Activated CD8-positive, alpha-beta T cell treated with anti-CD3 and anti-CD28 coated beads for 36 hours (primary cell): ENCODE measurements at places on chromosomes 13 and 19. TPM values are rescaled to one million over a fixed set of nuclear protein-coding genes. Genes with fewer than 3 reads are reported as not detected.

GRCh38 chr13:33544308-33544707, 258.8 kb upstream of the STARD13 start:
- H3K27me3 ChIP-seq = no peaks in the 10 kb centered on the region
- H3K4me1 ChIP-seq = peaks cover 47% of the 10 kb centered on the region
- H3K4me3 ChIP-seq = peak overlapping the region; percentile 81
- peak overlapping the region; percentile 99 for H3K27ac ChIP-seq
- H3K36me3 ChIP-seq = peaks cover 8% of the 10 kb centered on the region
- DNase-seq = no peak

GRCh38 chr19:47391510-47392223, 27.7 kb downstream of the MEIS3 start:
- peaks cover 7% of the 10 kb centered on the region for H3K27me3 ChIP-seq
- no peaks in the 10 kb centered on the region for H3K36me3 ChIP-seq
- DNase-seq = peak; percentile 88
- no peak overlapping the region for H3K27ac ChIP-seq
- peaks cover 4% of the 10 kb centered on the region for H3K4me1 ChIP-seq
- H3K4me3 ChIP-seq = no peak overlapping the region

GRCh38 chr13:59360108-59360507, 803.6 kb downstream of the DIAPH3 start:
- no peaks in the 10 kb centered on the region for H3K36me3 ChIP-seq
- DNase-seq = peak; percentile 14
- H3K4me1 ChIP-seq = no peaks in the 10 kb centered on the region

DNA sequence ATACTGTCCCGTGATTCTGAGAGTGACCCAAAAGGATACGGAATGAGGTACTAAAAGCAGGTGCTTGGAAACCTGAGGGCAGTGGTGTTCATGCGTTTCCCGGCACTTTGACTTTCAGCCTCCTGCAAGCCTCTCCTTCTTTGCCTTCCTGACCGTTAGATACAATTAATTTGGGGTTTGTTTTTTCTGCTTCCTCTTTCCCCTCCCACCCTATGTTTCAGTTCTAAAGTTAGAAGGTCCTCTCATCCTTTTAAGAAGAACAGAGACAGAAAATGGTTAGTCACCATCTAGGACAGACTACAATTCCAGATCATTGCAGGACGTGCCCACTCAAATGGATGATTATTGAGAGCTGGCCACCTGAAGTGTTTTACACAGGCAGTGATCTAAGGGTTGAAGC, 1.8 kb upstream of the LILRB4 start:
- no peak overlapping the region for H3K27ac ChIP-seq
- H3K4me3 ChIP-seq = no peak overlapping the region
- no peaks in the 10 kb centered on the region for H3K36me3 ChIP-seq
- no peaks in the 10 kb centered on the region for H3K4me1 ChIP-seq

DNA sequence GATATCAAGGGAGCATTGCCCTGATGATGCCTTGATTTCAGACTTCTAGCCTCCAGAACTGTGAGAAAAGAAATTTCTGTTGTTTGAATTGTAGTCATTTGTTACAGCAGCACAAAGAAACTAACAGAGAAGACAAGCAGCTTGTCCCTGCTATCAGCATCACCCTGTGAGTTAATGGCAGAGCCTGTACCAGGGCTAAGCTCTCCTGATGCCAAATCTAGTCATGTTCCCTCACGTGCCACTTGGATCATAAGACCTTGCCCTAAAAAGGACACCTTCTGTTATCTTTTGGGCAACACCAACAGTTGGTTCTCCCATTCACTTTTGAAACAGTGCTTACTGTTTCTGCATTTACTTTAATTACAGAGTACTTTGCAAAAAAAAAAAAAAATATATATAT, 14.8 kb downstream of the RCBTB2 start:
- H3K27me3 ChIP-seq = no peaks in the 10 kb centered on the region
- H3K27ac ChIP-seq = no peak overlapping the region
- H3K4me3 ChIP-seq = no peak overlapping the region
- no peak for DNase-seq

DNA sequence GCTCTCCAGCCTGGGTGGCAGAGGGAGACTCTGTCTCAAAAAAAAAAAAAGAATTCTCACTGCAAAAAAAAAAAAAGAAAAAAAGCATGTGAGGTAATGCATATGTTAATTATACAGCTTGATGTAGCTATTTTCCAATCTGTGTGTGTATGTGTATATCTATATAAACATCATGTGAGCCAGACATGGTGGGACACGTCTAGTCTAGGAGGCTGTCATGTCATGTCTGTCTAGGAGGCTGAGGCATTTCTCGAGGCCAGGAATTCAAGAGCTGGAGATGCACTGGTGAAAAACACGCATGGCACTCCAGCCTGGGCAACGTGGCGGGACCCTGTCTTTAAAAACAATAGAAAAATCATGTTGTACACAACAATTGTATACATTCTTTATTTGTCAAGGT, 6.9 kb upstream of the SBK3 start:
- DNase-seq = no peak
- no peak overlapping the region for H3K4me3 ChIP-seq
- no peaks in the 10 kb centered on the region for H3K36me3 ChIP-seq
- H3K27ac ChIP-seq = no peak overlapping the region
- H3K4me1 ChIP-seq = peaks cover 2% of the 10 kb centered on the region
- peaks cover 3% of the 10 kb centered on the region for H3K27me3 ChIP-seq

GRCh38 chr19:30369833-30370232, 2.4 kb upstream of the ZNF536 start:
- H3K27me3 ChIP-seq = peaks cover 8% of the 10 kb centered on the region
- no peaks in the 10 kb centered on the region for H3K36me3 ChIP-seq
- no peaks in the 10 kb centered on the region for H3K4me1 ChIP-seq
- no peak overlapping the region for H3K4me3 ChIP-seq
- no peak for DNase-seq

DNA sequence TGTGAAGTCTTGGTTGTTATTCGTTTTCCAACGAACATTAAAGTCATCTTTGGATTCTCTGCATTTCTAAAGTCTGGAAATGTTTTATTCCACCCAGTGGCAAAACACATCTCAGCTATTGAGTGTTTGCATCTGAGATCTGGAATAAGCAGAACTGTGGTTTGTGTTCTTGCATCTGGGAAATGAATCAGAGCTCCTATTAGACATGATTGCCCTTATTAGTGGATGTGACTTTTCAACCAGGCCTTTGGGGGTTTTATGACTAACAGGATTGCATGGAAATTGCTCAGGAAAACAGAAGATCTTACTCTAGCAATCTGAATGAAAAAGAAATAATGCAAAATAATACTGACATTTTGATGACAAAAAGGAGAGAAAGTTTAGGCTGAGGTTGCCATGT, 488.8 kb downstream of the IRS2 start:
- no peaks in the 10 kb centered on the region for H3K4me1 ChIP-seq
- no peak overlapping the region for H3K27ac ChIP-seq
- no peaks in the 10 kb centered on the region for H3K36me3 ChIP-seq
- H3K4me3 ChIP-seq = no peak overlapping the region
- no peaks in the 10 kb centered on the region for H3K27me3 ChIP-seq

DNA sequence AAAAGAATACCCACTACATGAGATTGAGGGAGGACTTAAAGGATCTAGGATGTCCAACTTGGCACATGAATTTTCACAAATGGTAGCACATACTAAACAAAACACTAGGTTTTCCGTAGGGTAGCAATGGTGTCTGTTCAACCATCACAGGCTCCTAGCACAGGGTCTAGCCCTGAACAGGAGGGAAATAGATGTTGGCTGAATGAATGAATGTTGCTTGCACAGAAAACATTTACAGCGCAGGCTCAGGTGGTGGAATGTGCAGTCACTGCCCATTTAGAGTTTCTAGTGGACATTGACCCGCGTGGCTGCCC, 1.9 kb upstream of the MYCBP2 start:
- DNase-seq = no peak
- H3K4me3 ChIP-seq = peak overlapping the region; percentile 81
- peaks cover 34% of the 10 kb centered on the region for H3K4me1 ChIP-seq
- peaks cover 1% of the 10 kb centered on the region for H3K27me3 ChIP-seq
- H3K27ac ChIP-seq = peak overlapping the region; percentile 95

- no peak overlapping the region for H3K4me3 ChIP-seq
- H3K27ac ChIP-seq = no peak overlapping the region
- no peaks in the 10 kb centered on the region for H3K36me3 ChIP-seq
- H3K27me3 ChIP-seq = no peaks in the 10 kb centered on the region
These were observed 423.7 kb upstream of the TSHZ3 start for GRCh38 chr19:31772915-31773314.

The CEACAM16 gene
- not detected for total RNA-seq

The TUBB4A gene
- total RNA-seq = 9.6 TPM

The SLC44A2 gene
- 66.0 TPM for total RNA-seq

The MAST3 gene
- total RNA-seq = 23.1 TPM

The IGFL1 gene
- not detected for total RNA-seq

The OSCAR gene
- total RNA-seq = 0.68 TPM

The KIR3DL1 gene
- not detected for total RNA-seq
